ENCODE measurements at places on chromosomes 12 and 14.

- DNase-seq = no peak
Measured at GRCh38 chr14:58673722-58674121, 36.0 kb downstream of the DACT1 start.

GRCh38 chr12:109121346-109121880 is 5.0 kb downstream of the ACACB start:
- DNase-seq = no peak

GRCh38 chr14:49897965-49898364 is 5.1 kb downstream of the ARF6 start:
- no peak for DNase-seq

GRCh38 chr12:101298426-101298825 is 18.5 kb downstream of the UTP20 start:
- no peak for DNase-seq

DNA sequence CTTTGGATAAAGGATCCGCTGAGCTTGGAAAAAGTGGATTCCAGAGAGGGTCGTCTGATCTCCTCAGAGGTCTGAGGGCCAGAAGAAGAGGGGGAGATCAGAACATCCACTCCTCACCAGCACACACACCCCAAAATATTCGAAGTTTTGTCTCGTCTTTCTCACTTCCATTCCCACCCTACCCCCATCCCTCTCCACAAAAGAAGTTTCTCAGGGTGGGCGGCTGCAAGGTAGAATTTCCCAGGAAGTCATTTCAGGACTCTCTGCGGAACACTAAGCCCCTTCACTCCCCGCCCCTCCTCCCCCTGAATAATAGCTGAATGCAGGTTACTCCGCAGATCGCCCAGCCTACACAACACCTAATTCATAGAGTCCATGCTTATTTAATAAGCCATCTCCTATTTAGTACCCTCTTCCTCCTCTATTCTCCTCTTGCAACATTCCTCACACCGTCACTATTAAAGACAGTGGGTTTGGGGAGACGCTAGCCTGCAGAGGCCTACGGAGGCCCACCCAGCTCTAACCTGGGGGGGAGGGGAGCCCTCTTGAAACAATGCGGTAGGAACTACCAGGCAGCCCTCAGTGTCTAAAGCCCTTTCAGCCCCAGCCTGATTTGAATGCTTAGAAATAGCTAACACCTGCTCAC is 649 bp upstream of the SALL2 start:
- DNase-seq = no peak

- DNase-seq = no peak
Measured at GRCh38 chr12:92341065-92341668, 195.5 kb upstream of the BTG1 start.

GRCh38 chr14:56199982-56200577 is 81.9 kb downstream of the PELI2 start:
- no peak for DNase-seq

GRCh38 chr12:80565271-80565670 is 121.2 kb downstream of the PTPRQ start:
- DNase-seq = peak; percentile 16

DNA sequence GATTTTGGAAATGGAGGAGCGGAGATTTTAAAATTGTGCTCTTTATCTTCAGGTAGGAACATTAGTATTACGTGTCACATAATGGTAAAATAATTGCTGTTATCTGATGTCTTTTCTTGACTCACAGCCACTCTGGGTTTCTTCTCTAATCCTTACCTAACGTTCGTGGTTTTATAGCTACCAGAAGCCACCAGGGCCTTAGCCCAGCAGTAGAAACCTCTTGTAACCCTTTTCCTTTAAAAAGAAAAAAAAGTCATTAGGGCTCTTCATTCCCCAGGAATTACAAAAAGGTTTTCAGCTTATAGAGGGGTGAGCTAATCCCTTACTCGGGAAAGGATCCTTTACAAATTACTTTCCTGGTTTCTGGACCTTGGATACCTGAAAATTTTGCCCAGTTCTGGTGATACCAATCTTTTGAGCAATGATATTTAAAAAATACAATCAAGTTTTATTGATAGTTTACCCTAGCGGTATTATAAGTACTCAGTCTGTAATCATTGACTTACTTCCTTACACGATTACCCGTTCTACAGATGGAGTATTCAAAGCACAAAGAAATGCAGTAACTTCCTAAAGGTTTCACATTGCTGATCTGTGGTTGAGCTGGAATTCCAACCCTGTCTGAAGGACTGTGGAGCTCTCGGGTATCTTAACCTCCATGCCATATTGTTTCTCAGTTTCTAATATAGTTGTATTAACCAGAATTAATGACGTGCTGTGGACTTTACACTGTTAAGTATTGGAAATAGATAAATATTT is 1.6 kb downstream of the GABARAPL1 start:
- DNase-seq = no peak

GRCh38 chr12:79347866-79348265 is 342.9 kb downstream of the PAWR start:
- DNase-seq = no peak

GRCh38 chr12:127238107-127238506 is 1028.9 kb upstream of the TMEM132C start:
- DNase-seq = no peak

GRCh38 chr14:36848213-36848612 is 186.6 kb downstream of the PAX9 start:
- DNase-seq = no peak

- DNase-seq = no peak
Measured at GRCh38 chr14:57299511-57299910, 30.7 kb downstream of the AP5M1 start.

- DNase-seq = no peak
Measured at GRCh38 chr14:86237733-86238132, 707.8 kb downstream of the FLRT2 start.

DNA sequence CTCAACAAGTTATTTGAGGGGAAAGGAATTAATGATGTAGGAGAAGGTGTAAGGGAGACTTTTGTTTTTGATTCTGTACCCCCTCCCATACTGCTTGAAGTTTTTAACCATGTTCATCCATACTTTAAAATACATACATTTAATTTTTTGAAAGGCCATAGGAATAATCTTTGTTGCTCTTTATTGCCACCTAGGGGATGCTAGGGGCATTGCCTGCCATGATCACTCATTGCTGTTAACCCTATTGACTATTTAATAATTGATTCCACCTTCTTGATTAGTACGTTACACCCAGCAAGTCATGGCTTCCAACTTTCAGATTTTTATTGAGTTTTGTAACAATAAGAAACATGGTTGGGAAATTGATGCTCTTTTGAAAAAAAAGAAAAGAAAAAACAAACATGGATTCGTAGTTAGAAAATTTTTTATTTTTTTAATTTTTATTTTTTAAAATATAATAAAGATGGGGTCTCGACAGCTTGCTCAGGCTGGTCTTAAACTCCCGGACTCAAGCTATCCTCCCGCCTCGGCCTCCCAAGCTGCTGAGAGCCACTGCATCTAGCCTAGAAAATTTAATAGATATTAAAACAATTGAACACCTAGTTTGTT is 8.5 kb upstream of the PRKAB1 start:
- DNase-seq = no peak
